Activated T-helper 2 cell treated with anti-CD3 and anti-CD28 coated beads, Interferon-gamma antibody, Interleukin-2, Interleukin-4, amounts not matched to agents 10 μg/mL and 5 μg/mL and 100 μg/mL, durations not matched to agents 14 hours and 24 hours and 36 hours (primary cell): ENCODE measurements at places on chromosomes 1 and 21.

- no peak for DNase-seq
Measured at GRCh38 chr1:42767510-42768000, 506 bp downstream of the C1orf50 start.

GRCh38 chr1:23936481-23937176 is 23.0 kb upstream of the PNRC2 start:
- DNase-seq: no peak

DNA sequence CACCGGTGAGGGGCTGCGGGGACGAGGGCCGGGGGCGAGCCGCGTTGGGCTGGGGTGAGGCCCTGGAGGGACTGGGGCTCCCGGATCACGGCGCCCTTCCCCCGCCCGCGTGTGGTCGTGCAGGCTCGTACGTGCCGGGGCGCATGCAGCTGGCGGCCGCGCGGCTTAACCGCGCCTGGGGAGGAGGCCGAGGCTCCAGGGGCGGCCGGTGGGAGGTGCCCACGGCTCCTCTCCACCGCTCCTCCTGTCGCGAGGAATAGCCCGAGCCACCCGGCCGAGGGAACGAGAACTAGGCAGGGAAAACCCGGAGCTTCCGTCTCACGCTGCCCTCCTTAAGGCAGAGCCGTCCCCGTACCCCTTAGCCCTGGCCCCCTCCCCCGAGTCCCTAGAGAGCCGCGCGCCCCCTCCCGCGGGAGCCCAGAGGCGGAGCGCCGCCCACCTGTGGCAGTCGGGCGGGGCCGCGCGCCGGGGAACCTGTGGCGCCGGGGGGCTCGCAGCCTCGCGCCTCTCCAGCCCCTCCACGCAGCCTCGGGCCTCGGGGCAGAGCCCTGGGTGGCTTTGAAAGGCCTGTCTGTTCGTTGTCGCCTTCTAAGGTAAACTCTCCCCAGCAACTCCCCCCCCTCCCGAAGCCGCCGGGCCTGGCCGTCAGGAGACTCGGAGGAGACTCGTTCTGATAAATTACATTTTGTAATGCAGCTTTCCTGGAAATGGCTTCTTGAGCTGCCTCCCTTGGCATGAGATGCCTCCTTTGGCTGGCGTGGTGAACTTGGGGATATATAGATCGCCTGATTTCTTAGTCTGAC is 746 bp downstream of the AK4 start:
- DNase-seq: peak; percentile 43

- no peak for DNase-seq
Measured at GRCh38 chr1:30815556-30815955, 58.0 kb upstream of the LAPTM5 start.

- DNase-seq: no peak
Measured at GRCh38 chr21:32570456-32570855, 14.9 kb downstream of the TCP10L start.

DNA sequence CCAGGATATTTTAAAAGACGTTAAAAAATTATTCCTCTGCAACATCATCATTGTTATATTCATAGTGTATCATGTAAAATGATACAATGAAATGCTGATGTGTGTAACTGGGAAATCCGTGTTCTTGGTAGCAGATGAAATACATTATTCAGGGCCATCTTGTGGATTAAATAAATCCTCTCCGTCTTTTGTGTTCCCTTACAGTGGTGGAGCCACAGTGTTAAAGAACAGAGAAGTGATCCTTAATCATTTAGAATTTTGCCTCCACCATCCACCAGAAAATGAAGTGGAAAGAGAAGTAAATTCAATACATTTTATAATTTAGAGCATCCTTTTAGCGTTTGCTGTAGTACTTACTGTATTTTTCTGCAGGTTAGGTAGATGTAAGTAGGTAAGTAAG is 1.3 kb downstream of the DYRK3 start:
- no peak for DNase-seq

GRCh38 chr1:177211231-177211630 is 40.5 kb downstream of the BRINP2 start:
- DNase-seq: no peak
